ENCODE measurements at places on chromosomes 5 and 9.

DNA sequence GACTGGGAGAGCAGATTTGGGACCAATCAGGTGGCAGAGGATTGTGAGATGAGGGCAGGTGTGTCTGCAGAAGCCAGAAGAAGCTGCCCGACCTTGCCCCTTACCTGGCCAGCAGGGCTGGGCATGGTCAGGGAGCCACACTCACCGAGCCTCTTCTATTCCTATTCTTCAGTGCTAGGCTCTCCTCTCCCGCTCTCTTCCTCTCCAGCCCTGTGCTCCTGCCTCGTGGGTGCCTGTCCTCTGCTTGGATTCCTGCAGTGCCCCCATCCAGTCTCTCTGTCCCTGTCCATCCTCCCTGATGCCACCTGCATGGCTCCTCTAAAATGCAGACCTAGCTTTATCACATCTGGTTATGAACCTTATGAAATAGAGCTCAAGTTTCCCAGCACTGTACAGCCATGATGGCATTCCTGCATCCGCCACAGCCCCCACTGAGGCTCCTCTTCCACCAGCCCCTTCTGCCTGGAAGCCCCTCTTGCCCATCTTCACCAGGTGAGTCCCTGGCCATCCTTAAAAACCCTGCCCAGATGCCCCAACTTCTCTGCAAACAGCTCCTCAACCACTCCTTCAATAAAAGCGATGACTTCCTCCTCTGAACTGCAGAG lies 8.2 kb downstream of the UBE2QL1 start:
- DNase-seq: no peak

DNA sequence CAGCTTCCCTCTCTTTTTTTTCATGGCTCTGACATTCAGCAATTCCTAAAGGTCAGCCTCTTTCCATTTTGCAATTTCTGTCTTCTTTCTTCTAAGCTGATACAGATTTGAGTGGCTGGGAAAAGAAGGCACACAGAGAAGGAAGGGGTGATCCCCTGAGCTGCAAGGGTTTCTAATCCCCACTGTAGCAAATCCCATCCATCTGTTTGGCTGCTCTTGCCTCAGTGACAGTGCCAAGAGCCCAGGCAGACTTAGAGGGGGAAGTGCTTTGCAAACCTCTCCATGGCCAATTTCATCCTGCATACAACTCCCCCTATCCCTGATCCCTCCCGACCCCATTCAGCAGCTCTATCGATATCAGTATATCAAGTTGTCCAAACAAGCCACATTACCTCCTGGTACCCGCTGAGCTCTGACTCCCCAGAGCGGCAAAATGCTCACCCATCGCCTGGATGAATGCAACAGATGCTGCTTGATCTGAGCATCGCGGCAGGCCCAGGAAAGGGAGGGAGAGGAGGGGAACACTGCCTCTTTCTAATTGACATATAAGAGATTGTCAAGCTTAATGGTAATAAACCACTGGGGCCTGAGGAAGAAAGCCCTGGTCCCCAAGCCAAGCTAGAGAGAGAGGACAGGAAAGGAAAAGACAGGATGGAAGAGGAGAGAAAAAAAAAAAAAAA lies 268.9 kb downstream of the ASTN2 start:
- no peak for DNase-seq

DNA sequence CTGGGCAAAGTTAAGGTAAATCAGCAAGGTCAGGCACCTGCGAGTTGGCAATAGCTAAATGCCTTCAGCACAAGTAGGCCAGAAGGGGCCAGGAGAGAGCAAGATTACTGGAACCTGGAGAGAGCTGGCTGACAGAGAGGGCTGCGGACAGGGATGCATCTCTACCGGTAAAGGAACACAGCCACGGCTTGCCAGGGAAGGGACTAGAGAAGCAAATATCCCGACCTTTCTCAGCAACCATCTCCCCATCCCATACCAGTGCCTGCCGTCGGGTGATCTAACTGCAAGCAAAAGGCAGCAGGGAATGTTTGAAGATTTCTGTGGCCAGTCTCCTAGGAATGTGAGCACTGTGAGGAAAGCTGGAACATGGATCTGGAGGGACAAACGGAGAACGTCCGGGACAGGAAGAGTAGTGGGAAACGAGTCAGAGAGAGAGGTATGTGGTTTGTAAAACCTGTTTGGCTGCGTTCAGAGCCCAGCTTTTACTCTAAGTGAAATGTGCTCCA lies 15.9 kb upstream of the ABLIM3 start:
- no peak for DNase-seq

- no peak for DNase-seq
Measured at GRCh38 chr9:15357050-15357653, 50.1 kb upstream of the TTC39B start.

DNA sequence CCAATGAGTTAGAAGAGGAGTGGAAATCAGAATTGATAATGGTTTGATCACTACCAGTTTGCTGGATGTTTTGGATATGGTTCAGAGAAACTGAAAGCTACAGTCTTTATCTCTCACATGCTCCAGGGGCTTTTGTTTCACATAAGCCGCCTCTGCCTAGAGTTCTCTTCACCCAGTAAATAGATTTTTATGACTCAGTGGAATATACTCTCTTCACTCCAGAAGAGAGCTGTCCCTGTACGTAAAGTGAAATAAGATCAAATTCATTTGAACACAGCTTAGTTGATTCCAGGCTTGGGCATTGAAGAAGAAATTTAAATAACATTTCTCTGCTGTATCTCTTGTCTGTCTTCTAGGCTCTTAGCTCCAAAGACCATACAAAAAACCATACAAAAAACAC lies 184.9 kb downstream of the TRPM3 start:
- no peak for DNase-seq

GRCh38 chr9:116405321-116405720 lies 251.7 kb downstream of the PAPPA start:
- DNase-seq: no peak

GRCh38 chr5:17058438-17058837 lies 122.3 kb upstream of the MYO10 start:
- DNase-seq: no peak

DNA sequence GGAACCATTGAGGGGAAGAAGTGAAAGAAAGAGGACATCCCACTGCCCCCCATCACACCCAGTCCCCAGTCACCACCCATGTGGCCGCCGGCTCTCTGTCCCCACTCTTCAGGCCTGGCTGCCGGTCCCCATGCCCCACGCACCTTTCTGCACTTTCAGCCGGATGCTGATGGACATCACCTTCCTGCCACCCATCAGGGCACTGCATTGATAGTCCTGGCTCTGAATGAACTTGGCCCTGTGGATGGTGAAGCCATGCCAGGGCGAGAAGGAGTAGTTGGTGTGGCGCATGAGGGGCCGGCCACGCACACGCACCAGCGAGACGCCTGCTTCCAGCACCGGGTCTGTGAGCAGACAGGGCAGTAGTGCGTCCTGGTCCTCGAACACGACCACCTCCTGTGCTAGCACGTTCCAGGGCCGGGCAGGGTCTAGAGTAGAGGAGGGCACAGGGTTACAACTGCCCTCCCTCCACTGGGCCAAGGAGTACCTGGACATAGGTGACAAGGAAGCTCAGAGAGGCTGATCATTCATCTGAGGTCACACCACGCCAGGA lies 6.4 kb downstream of the CSF1R start:
- DNase-seq: no peak

GRCh38 chr9:129121483-129121882 lies 10.3 kb downstream of the PTPA start:
- no peak for DNase-seq

DNA sequence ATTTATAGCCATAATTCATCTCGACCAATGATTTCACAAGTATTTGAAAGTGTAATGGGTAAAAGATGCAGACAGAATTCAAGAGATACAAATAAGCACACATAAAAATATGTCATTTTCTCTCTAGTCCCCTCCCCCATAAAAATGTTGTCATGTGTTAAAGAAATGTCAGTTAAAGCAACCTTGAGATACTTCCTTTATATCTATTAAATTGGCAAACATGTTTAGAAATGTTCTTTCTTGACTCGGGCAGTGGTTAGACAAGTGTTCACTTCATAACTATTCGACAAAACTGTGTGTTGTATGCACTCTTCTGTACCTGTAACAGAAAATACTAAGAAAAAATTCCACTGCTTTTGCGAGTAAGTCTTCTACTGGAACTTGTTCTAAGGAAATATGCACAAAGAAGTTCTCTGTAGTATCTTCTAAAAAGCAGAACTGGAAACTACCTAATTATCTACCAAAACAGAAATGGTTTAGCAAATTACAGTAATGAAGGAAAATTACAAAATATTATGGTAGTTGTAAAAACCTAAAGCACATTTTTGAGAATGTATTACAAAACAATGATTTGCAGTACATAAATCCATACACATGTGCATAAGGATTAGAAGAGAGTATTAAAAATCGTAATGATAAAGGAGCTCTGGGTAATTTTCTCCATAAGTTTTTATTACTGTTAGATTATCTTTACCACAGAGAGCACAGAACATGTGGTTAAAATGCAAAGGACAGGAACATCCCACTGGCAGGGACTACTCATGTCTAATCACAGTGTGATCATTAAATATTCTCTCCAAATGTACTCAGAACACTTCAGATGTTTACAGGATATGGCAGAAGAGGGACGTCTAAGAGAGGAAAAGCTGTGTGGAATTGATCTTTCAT lies 35.9 kb downstream of the FBXW2 start:
- DNase-seq: no peak

- DNase-seq: no peak
Measured at GRCh38 chr5:117263231-117263630, 688.6 kb upstream of the SEMA6A start.

DNA sequence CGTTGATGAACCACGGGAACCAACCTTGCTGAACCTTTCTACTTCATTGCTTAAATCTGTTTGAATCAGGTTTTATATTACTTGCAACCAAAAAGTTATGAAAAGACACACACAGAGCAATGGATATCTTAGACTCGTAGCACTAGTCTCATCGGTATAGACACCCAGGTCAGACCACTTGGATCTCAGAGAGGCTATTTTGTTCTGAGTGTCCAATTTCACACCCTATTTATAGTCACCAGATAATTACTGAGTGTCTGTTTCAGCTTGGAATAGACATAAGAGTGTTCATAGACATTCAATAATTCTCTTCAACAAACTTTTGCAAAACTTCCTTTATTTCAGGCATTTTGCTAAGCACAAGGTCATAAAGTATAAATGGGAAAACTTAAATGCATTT lies 145.4 kb upstream of the EGFLAM start:
- DNase-seq: no peak

DNA sequence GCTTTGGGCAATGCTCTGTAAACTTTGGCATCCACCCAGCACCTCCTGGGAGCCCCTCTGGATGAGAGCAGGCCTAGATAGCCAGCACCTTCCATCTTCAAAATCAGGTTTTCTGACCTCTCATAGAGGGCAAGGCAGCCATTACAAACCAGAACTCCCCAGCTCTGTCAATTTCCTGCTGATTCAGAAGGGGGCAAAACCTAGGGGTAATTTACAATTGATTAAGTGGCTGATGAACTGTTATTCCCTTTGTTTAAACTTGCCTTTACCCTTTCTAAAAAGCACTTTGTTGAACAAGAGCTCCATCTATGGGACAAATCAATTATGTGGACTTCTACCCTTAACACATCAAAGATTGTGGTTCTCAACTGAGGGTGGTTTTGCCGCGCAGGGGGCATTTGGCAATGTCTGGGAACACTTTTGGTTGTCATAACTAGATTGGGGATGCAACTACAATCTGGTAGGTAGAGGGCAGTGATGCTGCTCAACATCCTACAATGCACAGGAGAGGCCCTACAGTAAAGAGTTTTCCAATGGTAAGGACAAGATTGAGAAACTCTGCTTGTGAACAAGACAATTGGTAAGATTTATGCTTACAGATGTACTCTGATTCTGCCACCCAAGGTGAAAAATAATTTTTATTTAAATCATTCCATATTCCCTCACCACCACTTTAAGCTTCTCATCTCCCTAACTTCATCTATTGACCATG lies 184.1 kb downstream of the MARCHF11 start:
- DNase-seq: no peak

DNA sequence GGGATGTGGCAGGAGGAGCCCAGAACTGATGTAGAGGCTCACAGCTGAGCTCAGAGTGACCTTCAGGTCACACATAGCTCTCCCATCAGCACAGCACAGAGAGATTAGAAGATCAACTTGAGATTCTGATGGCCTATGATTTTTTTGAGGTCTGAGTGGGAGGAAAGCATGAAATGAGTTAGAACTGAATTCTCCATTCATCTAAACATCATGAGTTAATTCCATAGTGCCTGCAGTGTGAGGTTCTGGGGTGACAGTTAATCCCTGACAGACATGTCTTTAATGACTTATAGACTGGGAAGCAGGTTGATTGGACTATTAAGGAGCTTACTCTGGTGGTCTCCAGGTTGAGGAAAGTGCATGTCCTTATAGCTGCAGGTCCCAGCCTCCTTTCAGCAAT lies 22.4 kb downstream of the SLC22A5 start:
- DNase-seq: no peak

DNA sequence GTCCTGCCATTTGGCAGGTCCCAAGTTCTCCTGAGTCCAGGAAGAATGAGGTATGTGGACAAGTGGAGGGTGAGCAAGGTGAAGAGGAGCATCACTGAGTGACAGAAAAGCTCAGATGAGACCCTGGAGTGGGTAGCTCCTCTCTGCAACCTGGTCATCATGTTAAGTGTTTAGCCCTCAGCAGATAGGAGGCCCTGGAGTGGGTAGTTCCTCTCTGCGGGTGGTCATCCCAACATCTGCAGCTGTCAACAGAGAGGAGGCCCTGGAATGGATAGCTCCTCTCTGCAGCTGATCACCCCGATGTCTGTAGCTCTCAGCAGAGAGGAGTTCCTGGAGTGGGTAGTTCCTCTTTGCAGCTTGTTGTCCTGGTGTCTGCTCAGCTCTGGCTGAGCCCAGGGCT lies 48.4 kb downstream of the NDUFAF2 start:
- DNase-seq: no peak

DNA sequence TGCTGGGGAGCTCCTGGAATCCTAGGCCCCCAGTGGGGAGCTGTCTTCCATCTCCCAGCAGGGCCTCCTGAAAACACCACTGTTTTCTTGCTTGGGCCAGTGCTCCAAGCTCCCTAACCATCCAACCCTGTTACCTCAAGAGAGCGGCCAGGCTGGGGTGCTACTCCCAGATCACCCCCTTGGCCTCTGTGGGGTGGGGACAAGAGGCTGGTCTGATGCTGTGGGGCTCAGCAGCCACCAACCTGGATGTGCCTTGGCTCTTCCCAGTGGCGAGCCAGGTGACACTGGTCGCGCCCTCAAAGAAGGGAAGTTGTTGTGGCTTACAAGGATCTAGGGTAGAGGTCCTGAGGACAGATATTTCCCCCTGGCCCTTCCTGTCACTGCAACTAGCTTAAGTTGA lies 49.0 kb downstream of the SECISBP2 start:
- no peak for DNase-seq

DNA sequence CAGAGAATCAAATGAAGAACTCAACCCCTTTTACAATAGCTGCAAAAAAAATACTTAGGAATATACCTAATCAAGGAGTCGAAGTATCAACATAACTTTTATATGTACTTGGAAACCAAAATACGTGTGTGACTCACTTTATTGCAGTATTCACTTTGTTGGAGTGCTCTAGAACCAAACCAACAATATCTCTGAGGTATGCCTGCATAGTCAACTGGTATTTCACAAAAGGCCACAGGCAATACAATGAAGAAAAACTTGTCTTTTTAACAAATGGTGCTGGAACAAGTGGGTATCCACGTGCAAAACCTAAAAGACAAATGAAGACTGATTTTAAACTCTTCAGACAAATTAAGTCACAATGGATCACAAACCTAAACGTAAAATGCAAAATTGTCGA lies 385.7 kb downstream of the TLE1 start:
- no peak for DNase-seq
